ENCODE measurements at places on chromosomes 2 and 18. TPM values are rescaled to one million over a fixed set of nuclear protein-coding genes. Genes with fewer than 3 reads are reported as not detected.

DNA sequence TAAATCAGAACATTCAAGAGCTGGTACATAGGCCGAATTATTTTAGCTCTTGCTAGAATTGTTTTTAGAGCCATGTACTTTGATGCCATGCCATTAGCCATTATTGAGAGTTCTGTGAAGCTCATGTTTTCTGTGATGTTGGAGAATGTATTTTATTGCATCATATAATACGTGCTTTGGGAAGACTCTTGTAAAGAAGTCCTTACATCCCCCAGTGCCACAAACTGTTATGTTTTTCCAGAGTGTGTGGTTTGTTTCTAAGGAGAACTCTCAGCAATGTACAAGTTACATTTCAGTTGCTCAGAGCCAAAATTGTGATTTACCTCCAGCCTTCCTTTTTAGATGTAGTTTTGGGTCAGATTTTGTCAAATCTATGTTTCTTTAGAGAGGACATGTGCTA, 148.6 kb downstream of the HAUS1 start:
- no peak overlapping the region for H3K27ac ChIP-seq
- H3K36me3 ChIP-seq, result no peaks in the 10 kb centered on the region
- DNase-seq, result no peak
- H3K27me3 ChIP-seq, result no peaks in the 10 kb centered on the region
- peaks cover 7% of the 10 kb centered on the region for H3K4me1 ChIP-seq
- no peak overlapping the region for H3K4me3 ChIP-seq

DNA sequence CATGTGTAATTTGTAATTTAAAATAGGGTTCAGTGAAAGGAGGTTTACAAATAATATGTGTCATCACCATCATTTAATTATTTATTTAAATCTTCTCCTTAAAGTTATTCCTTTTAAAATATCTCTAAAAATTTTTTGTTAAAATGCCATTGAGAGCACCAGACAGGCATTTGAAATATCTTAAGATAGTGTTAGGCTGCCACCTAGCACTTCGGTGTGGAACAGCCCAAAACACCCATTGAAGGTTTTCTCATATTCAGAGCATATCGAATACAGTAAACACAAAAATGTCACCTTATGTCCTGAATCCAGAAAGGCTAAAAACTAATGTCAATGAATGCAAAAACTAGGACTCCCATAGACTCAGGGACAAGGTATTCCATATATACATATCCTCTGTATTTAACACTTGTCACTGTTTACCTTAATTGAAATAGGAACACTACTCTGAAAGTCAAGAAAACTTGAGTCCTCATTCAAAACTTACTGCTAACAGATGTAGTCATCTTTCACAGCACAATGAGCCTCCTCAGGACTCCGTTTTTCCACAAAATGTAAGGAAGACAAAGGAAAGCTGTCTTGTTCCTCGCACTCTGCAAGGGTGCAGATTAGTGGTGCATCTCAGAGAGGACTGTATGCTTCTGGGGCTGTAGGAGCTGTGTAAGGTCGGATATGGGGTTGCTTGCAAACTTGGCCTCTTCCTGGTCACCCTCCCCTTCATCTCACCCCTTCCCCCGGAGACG, 329.5 kb downstream of the PAX3 start:
- no peak overlapping the region for H3K4me3 ChIP-seq
- H3K36me3 ChIP-seq, result no peaks in the 10 kb centered on the region
- DNase-seq, result no peak
- no peaks in the 10 kb centered on the region for H3K4me1 ChIP-seq
- no peaks in the 10 kb centered on the region for H3K27me3 ChIP-seq
- H3K27ac ChIP-seq, result no peak overlapping the region

DNA sequence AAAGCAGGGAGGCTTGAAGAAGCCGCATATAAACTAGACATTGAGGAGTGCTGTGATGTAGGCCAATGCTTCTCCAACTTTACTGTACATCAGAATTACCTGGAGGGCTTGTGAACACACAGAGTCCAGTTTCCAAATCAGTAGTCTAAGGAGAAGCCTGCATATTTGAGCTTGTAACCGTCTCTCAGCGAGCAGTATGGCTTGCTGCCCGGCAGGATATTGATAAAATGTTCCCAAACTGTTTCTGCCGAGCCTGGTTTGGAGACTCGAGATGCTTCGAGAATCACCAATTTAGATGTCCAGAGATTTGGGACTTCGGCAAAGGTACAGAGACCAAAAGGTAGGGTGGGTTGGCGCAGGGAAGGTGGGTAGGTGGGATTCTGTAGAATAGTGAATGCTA, 11.0 kb upstream of the RAB31 start:
- H3K4me1 ChIP-seq, result no peaks in the 10 kb centered on the region
- no peaks in the 10 kb centered on the region for H3K27me3 ChIP-seq
- no peak overlapping the region for H3K4me3 ChIP-seq
- H3K27ac ChIP-seq, result no peak overlapping the region
- no peak for DNase-seq
- no peaks in the 10 kb centered on the region for H3K36me3 ChIP-seq

DNA sequence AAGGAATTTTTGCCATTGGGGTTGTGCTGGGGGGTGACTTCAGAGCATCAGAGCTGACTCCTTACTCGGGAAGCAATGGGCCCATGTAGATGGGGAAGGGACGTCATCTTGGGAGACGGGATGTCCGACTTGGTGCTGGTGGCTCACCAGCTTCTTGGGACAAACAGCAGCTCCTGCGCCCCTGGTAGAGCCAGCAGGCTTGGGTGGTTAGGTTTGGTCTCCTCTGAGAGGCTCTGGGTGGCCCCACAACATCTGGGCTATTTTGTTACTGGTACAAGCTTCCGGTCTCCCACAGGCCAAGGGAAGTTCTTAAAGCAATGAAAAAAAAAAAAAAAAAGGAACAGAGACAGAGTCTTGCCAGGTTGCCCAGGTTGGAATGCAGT, 1.8 kb downstream of the NGEF start:
- H3K4me1 ChIP-seq, result no peaks in the 10 kb centered on the region
- H3K27ac ChIP-seq, result no peak overlapping the region
- DNase-seq, result no peak
- no peaks in the 10 kb centered on the region for H3K27me3 ChIP-seq

GRCh38 chr18:9711361-9712129, 3.4 kb downstream of the RAB31 start:
- no peaks in the 10 kb centered on the region for H3K4me1 ChIP-seq
- no peak for DNase-seq
- no peak overlapping the region for H3K27ac ChIP-seq
- no peaks in the 10 kb centered on the region for H3K27me3 ChIP-seq

- DNase-seq, result no peak
- no peaks in the 10 kb centered on the region for H3K4me1 ChIP-seq
- no peak overlapping the region for H3K27ac ChIP-seq
- no peaks in the 10 kb centered on the region for H3K27me3 ChIP-seq
- H3K36me3 ChIP-seq, result no peaks in the 10 kb centered on the region
These were observed 80.4 kb upstream of the CD226 start for GRCh38 chr18:70028084-70028483.

GRCh38 chr18:27579364-27579763, 394.3 kb upstream of the CHST9 start:
- no peaks in the 10 kb centered on the region for H3K27me3 ChIP-seq
- no peaks in the 10 kb centered on the region for H3K36me3 ChIP-seq
- H3K4me3 ChIP-seq, result no peak overlapping the region
- no peak overlapping the region for H3K27ac ChIP-seq
- no peaks in the 10 kb centered on the region for H3K4me1 ChIP-seq
- no peak for DNase-seq

GRCh38 chr2:193690572-193690971, 1495.8 kb upstream of the TMEFF2 start:
- no peak for DNase-seq
- no peaks in the 10 kb centered on the region for H3K4me1 ChIP-seq
- no peaks in the 10 kb centered on the region for H3K36me3 ChIP-seq
- no peak overlapping the region for H3K27ac ChIP-seq
- no peaks in the 10 kb centered on the region for H3K27me3 ChIP-seq

GRCh38 chr2:157246765-157247407, 10.6 kb upstream of the GALNT5 start:
- DNase-seq, result no peak
- H3K4me3 ChIP-seq, result no peak overlapping the region
- peak overlapping the region; percentile 19 for H3K27ac ChIP-seq
- no peaks in the 10 kb centered on the region for H3K36me3 ChIP-seq

DNA sequence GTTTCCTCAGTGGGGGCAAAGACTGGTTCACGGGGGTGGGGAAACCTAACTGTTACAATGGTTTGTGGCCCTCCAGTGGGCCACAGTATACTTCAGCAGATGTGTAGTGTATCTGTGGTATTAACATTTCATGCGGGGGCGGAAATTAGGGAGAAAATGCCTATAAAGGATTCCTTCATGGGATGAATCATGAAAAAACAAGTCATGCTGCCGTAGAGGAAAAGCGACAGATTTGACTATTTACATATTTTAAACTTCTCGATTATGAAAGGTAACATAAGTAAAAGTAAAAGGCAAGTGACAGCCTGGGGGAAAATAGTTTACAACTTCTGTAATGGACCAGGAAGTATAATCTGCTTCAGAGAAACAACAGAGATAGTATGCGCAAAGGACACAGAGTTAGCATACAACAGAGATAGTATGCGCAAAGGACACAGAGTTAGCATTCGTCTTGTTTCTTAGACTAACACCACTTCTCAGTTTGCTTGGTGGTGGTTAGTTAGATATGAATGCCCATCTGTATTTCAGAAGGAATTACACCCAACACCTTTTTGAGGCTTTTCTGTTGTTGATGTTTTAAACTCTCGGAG, 41.1 kb downstream of the MRPS9 start:
- H3K36me3 ChIP-seq, result no peaks in the 10 kb centered on the region
- no peak overlapping the region for H3K27ac ChIP-seq
- no peak for DNase-seq
- H3K27me3 ChIP-seq, result no peaks in the 10 kb centered on the region
- peaks cover 28% of the 10 kb centered on the region for H3K4me1 ChIP-seq

- H3K27me3 ChIP-seq, result no peaks in the 10 kb centered on the region
- no peak overlapping the region for H3K27ac ChIP-seq
- H3K4me1 ChIP-seq, result peaks cover 40% of the 10 kb centered on the region
- no peaks in the 10 kb centered on the region for H3K36me3 ChIP-seq
- no peak overlapping the region for H3K4me3 ChIP-seq
- DNase-seq, result no peak
These were observed 46.6 kb downstream of the SETBP1 start for GRCh38 chr18:44727291-44727690.

DNA sequence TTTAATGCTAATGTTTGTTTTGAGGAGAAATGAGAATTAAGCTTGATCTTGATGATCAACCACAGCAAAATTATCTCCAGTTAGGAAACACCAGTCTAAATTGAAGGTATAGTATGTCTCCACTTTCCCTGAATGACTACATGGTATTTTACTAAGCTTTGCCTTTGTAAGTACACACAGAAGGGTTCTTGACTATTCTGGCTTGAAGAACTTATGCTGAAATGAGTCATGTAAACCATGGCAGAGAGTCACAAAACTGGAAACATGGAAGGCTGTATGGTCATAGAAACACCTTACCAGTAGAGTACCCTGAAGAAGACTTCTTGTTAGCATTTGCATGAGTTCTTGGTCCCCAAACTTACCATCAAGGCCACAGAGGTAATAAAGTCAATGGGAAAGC, 250.5 kb downstream of the SLC8A1 start:
- peaks cover 27% of the 10 kb centered on the region for H3K4me1 ChIP-seq
- H3K4me3 ChIP-seq, result no peak overlapping the region
- H3K27me3 ChIP-seq, result no peaks in the 10 kb centered on the region
- no peaks in the 10 kb centered on the region for H3K36me3 ChIP-seq
- no peak overlapping the region for H3K27ac ChIP-seq

GRCh38 chr2:1636791-1637415, 107.4 kb downstream of the PXDN start:
- H3K27me3 ChIP-seq, result no peaks in the 10 kb centered on the region
- peaks cover 76% of the 10 kb centered on the region for H3K36me3 ChIP-seq
- no peak overlapping the region for H3K4me3 ChIP-seq
- no peak for DNase-seq
- no peak overlapping the region for H3K27ac ChIP-seq

DNA sequence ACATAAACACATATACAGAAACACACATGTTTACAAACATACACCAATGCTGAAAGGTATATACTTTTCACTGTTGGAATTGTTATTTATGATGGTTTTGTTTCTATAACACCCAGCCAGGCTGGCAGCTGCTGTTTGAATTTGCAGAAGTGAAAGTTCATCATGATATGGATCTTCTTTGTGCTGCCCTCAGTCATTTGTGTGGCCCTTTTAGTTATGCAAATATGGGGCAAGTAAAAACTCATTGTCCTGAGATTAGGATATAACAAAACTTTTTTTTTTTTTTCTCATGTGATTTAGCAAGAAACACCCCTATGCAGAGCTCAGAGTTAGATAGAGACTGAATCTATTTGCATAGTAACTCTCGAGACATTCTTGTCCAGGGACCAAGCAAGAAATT, 714.1 kb downstream of the KCNJ3 start:
- H3K27me3 ChIP-seq, result no peaks in the 10 kb centered on the region
- H3K4me1 ChIP-seq, result no peaks in the 10 kb centered on the region
- no peak overlapping the region for H3K27ac ChIP-seq
- DNase-seq, result no peak
- H3K4me3 ChIP-seq, result no peak overlapping the region

- no peak overlapping the region for H3K4me3 ChIP-seq
- no peaks in the 10 kb centered on the region for H3K4me1 ChIP-seq
- H3K27me3 ChIP-seq, result peaks cover 14% of the 10 kb centered on the region
- no peak overlapping the region for H3K27ac ChIP-seq
- no peak for DNase-seq
These were observed 2.8 kb upstream of the CYS1 start for GRCh38 chr2:10083046-10083445.

The NPAS2 gene
- 0.03 TPM for total RNA-seq

The CENPA gene
- total RNA-seq, result 50.2 TPM

The DDX18 gene
- total RNA-seq, result 124 TPM

The SLC11A1 gene
- total RNA-seq, result 0.36 TPM

The GKN2 gene
- total RNA-seq, result not detected

The RBKS gene
- 0.51 TPM for total RNA-seq

The RESP18 gene
- total RNA-seq, result not detected

The CYP27C1 gene
- total RNA-seq, result 0.30 TPM
